Forelimb muscle (tissue), 1 donor: ENCODE measurements at places on chromosomes 2 and 18.

- DNase-seq = no peak
These were observed 37.9 kb downstream of the TRIB2 start for GRCh38 chr2:12754643-12755042.

GRCh38 chr2:170148161-170148560 lies 29.8 kb upstream of the MYO3B start:
- DNase-seq = no peak

- DNase-seq = no peak
These were observed 122.3 kb downstream of the PLCL1 start for GRCh38 chr2:197926673-197927072.

DNA sequence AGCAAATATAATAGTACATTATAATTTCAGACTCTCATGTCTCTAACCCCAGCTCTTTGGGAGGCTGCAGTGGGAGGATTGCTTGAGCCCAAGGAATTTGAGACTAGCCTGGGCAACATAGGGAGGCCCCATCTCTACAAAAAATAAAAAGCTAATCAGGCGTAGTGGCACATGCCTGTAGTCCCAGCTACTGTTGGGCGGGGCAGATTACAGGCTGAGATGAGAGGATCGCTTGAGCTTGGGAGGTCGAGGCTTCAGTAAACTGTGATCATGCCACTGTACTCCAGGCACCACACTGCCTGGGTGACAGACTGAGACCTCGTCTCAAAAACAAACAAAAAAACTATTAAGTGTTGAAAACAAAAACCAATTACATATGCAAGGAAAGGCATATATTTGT lies 123.0 kb upstream of the MYO3B start:
- DNase-seq = no peak

DNA sequence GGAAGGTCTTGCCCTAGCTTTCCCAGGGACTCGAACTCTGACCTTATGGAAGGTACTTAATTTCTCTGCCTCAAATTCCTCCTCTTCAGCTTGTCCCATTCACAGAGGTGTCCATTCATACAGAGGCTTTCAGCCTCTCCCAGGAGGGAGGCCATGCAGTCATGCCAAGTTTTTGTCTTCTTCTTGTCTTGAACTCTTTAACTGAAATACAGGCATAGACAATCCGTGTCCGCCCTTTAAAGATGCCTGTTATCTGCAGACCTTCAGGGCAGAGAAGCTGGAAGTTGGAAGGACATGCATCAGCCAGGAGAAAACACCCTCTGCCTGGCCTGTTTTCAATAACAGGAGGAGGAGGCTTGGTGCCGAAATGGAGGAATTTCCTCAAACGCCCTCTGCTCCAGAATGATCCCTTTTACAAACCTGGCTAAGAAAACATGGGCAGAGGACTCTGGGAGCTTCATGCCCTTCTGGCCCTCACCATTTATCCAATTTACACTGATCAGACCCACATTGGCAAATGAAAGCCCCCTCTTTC lies 308.3 kb downstream of the MYCN start:
- DNase-seq = no peak

- no peak for DNase-seq
These were observed 83.6 kb downstream of the ATAD2B start for GRCh38 chr2:23843051-23843976.

DNA sequence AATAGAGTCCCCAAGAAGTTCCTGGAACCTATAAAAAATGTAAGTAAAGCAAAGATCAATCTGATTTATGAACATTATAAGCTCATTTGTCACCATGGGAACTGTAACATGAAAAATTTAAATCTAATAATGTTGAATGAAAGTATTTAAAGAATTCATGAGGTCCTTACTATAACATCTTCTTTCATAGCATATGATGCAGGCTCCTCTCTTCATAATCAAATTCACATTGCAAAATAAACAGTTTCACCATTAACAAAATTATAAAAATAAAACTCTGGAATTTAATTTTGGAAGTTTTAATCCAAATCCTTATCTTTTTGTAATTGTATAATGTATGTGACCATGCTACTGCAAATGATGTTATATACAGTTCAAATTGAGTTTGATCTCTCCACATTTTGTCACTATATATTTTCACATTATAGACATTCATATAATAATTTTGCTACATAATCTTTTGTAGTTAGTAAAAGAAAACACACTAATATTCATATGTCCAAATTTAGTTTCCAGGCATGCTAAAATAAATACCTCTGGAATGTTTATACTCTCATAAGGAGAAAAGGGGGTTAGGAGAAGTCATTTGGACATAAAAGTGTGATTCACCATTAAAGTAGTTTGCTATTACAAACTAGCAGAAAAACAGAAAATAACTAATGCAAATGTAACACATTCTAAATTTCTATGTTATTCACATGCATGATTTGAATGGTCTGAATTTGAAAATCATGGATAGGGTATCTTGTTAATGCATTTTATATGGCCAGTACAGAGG lies 954.1 kb downstream of the DSC3 start:
- no peak for DNase-seq

- DNase-seq = no peak
These were observed 344.9 kb downstream of the RBM43 start for GRCh38 chr2:150916467-150917396.

GRCh38 chr2:85794038-85794441 lies 40.2 kb downstream of the ATOH8 start:
- DNase-seq = no peak

DNA sequence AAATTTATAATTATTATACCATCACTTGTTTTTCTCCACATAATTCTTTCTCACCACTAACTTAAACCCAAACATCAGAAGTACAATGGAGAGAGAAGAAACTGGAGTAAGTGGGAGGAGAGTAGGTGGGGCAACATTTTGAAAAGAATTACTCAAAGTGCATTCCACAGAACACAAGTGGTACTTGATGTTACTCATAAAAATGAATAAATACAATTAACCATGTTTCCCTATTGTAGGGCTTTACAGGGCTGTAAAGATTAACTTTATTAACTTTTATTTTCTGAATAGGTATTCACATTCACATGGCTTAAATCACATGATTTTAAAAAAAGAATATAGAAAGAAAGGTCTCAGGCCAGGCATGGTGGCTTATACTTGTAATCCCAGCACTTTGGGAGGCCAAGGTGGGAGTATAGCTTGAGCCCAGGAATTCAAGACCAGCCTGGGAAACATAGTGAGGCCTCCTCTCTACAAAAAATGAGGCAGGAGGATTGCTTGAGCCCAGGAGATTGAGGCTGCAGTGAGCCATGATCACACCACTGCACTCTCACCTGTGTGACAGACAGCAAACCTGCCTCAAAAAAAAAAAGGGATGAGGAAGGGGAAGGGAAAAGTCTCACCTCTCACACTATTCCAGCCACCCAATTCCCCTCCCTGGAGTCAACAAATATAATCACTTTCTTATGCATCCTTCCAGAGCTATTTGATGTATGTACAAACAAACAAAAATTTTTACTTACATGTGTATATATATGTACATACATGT lies 47.1 kb downstream of the KCNG3 start:
- no peak for DNase-seq

GRCh38 chr2:63872571-63873328 lies 31.1 kb downstream of the UGP2 start:
- DNase-seq = no peak

GRCh38 chr2:222468346-222468745 lies 44.0 kb downstream of the SGPP2 start:
- DNase-seq = no peak

DNA sequence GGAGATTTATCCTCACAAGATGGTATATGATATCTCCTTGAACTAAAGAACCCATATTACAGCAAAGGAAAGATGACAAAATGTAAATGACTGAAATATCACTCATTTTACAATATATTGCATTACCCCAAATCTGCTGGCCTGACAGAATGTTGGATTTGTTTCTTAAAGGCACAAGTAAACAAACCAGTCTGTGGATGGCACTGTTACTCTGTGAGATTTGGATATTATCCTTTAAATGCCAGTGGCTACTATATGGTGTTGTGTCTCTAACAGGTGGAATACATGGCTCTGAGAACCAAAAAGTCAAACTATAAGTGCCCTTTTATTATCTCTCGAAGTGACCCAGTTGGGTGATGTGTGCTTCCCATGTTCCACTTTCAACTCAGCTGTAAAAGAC lies 125.7 kb downstream of the PDE1A start:
- DNase-seq = no peak

GRCh38 chr2:63434024-63435001 lies 154.0 kb downstream of the WDPCP start:
- no peak for DNase-seq

DNA sequence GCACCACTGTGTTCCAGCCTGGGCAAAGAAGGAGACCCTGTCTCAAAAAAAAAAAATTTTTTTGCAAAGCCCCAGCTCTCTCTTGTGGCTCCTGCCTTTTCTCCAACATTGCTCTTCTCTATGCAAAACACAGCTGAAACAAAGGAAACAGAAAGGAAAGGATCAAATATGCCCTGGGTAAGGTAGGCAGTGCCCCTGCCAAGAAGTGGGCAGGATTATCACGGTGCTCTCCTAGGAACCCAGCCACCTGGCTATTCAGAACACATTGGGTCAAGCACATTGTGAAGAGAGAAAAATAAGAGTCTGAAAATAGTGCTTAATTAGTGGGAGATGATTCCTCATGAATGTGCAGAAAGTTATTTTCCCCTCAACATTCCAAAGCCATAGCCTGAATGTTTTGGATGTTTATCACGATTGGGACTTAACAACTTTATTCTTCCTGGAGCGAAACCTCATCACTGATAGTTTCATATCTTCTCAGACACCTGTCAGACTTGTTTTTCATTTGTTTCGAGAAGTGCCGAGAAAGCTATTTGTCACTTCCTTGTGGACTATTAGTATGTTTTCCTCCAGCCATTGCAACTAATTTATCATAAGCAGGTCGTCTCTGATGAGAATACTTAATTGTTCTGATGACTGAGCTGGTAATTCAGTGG lies 42.7 kb upstream of the RPL31 start:
- DNase-seq = no peak

DNA sequence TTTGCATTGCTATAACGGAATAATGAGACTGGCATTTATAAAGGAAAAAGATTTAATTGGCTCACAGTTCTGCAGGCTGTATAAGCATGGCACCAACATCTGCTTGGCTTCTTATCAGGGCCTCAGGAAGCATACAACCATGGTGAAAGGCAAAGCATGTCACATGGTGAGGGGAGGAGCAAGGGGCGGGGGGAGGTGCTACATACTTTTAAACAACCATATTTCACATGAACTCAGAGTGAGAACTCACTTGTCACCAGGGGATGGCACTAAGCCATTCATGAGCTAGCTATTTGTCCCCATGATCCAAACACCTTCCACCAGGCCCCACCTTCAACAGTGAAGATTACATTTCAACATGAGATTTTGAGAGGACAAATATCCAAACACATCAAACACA lies 188.7 kb downstream of the MBD5 start:
- DNase-seq = no peak

- no peak for DNase-seq
These were observed 27.3 kb downstream of the GKN2 start for GRCh38 chr2:68925295-68925896.

- no peak for DNase-seq
These were observed 7.4 kb downstream of the HTRA2 start for GRCh38 chr2:74537140-74537539.

GRCh38 chr2:26712486-26713465 lies 20.3 kb downstream of the KCNK3 start:
- DNase-seq = no peak

- no peak for DNase-seq
These were observed 5.1 kb downstream of the KLHL23 start for GRCh38 chr2:169738566-169739229.
